ENCODE measurements at places on chromosomes 13 and 19.
A peak's percentile ranks its signal among the peaks of the same experiment; 100 is the strongest.

DNA sequence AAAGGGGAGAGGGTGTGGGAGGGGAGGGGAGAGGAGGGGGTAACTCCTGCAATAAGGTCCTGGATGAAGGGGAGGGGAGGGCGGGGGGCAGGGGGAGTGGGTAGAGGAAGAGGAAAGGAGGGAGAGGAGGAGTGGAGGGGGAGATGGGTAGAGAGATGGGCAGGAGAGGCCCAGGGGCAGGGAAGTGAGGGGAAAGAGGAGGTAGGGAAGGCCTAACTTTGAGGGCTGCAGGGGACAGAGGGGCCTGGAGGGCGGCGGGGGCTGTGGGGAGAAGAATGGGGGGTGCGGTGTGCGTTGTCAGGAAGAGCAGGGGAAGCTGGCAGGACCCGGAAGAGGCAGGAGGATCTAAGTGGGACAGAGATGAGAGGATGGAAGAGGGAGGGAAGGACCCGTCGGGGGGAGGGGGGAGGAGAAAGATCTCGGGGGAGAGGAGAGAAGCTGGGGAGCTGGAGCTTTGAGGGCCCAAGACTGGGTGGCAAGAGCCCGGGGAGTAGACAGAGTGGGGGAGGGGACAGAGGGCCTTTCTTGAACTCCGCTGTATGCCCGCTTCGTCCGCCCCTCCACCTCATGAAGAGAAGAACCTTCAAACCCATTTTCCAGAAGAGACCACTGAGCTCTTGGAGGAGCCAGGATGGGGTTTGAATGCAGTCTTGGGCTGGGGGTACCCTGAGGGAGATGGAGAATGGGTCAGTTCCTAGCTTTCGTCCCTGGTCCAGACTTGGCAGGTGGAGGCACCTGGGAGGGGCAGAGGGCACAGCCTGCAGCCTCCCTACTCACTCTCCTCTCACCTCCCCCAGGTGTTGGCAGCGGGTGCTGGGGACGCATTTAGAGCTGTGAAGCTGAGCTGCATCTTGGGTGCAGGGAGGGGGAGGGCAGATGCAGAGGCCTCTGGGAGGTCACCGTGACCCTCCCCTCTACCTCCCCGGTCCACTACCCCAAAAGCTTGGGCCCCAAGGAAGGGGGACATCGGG, 778 bp upstream of the LRRC4B start:
- no peak for DNase-seq

DNA sequence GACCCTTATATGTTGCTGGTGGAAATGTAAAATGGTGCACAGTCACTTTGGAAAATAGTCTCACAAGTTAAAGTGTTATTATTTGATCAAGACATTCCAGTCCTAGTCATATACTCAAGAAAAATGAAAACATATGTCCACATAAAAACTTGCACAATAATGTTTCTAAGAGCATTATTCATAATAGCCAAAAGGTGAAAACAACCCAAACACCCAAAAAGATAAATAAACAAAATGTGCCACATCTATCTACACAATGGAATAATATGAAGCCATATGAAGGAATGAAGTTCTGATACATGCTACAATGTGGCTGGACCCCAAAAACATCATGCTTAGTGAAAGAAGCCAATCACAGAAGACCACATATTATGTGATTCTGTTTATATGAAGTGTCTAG, 14.4 kb upstream of the AKAP8 start:
- DNase-seq, result no peak

DNA sequence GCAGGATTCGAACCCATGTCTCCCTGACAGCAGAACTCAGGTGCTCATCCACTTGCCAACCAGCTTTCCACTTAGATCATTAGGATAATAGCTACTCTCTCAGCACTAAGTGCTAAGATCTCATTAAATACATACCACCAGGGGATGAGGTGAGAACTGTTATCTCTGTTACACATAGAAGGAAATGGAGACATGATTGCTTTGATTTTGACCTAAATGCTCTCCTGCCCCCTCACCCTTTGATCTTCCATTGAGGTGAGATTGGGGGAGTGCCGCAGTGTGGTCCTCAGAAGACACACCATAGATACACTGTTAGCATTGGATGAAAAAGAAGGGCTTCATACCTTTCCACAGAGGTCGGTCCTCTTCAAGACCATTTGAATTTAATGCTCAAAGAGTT, 38.9 kb upstream of the NPAS1 start:
- DNase-seq, result no peak

- peak; percentile 70 for DNase-seq
Observed at GRCh38 chr19:11673608-11674041, 65.1 kb downstream of the ZNF823 start.

GRCh38 chr13:67069117-67069767, 160.9 kb downstream of the PCDH9 start:
- no peak for DNase-seq

DNA sequence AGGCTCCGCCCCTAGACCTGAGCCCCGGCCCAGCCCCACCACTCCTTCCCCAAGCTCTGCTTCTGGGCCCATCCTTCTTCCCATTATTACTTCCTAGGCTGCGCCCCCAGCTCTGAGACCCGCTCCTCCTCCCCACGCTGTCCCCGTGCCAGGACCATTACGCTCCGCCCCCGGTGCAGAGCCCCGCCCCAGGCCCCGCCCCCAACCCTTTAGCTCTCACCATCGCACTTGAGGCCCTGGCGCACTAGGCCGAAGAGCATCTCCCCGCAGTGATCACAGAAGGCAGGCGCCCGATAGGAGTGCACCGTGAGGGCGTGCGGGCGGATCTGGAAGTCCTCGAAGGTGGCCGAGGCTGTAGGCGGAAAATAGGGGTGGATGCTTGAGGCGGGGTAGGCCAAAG, 6.2 kb downstream of the PRKD2 start:
- DNase-seq, result no peak

- DNase-seq, result no peak
Observed at GRCh38 chr19:50851620-50852019, 3.1 kb upstream of the KLK3 start.

DNA sequence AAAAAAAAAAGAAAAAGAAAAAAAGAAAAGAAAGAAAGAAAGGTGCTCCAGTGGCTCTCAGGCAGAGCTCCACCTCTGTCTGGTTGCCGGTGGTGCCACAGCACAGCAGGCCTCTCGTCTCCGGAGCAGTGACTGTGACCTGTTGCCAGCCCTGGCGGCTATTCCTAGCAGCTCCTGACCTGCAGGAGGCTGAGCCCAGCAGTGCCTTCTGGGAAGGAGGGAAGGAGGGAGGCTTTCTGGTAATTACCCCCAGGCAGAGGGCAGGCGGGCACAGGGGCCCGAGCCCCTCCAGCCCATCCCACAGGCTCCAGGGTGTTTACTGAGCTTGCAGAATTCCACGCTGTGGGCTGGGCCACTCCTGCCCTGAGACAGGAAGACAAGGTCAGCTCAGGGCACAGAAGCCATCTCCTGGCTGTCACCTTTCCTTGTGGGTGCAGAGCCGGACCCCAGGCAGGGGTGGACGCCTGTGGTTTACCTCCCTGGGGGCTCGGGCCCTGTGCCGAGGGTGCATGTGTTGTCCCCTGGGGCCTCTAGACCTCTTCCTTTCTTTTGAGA, 77.9 kb downstream of the GNG7 start:
- DNase-seq, result no peak

GRCh38 chr13:79096099-79096498, 310.0 kb downstream of the RBM26 start:
- DNase-seq, result no peak

DNA sequence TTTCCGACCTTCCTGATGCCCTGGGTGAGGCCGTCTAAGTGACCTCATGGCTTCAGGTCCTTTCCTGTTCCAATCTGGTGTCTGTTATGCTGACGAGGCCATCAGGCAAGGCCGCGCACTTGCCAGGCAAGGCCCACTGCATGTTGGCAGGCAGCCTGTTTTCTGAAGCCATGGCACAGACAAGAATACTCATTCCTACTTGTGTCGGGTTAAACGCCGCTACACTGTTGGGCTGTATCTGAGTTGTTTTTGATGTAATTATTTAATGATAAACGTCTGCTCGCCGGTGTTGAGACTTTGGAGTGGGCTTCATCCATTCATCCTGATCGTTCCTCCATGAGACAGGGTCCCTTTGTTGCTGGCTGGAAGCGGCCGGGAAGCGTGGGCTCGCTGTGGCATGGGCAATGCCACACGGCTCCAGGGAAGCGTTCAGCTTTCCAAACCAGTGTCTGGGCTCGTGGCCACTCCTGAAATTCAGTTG, 92.1 kb downstream of the ATP11A start:
- no peak for DNase-seq

GRCh38 chr19:41531438-41532311, 44.3 kb upstream of the CEACAM21 start:
- DNase-seq, result peak; percentile 27

Measured in ascending aorta (tissue), 2 donors.